ENCODE measurements at places on chromosomes 1 and 21.

DNA sequence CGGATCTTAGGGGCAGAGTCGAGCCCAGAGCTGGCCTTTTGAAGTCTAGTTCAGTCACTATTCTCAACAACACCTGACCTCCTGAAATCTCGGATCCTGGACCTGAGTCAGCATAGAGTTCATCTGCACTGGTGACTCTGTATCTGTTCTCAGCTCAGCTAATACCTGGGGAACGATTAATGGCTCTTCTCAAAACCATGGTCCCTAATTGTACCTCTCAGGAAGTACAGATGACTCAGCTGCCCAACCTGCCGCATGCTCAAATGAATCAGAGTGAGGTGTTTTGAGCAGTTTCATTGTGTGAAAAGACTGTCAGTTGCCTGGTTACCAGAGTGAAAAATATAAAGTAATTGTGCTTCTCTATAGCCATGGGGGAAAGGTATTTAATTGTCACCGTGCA lies 89.2 kb downstream of the SLC35F3 start:
- DNase-seq, result no peak

DNA sequence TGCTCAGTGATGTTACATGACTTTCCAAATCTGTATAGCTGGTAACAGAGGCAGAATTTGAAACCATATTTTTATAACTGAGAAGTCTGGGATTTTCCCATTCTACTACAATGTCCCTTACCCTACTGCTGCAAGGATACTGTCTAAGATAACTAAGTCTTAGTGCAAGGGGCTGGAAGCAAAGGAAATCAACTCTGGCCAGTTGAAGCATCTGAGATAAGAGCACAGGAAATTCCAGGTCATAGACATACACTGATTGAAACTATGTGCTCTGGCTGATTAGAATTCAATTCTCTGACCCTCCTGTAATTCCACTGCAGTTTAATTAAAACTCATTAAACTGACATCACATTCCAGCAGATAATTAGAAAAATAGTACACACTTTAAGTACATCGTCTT lies 267.7 kb upstream of the C1orf87 start:
- DNase-seq, result no peak

GRCh38 chr1:61498342-61498741 lies 226.6 kb downstream of the TM2D1 start:
- DNase-seq, result no peak

GRCh38 chr1:155941845-155942531 lies 550 bp downstream of the RXFP4 start:
- DNase-seq, result no peak

DNA sequence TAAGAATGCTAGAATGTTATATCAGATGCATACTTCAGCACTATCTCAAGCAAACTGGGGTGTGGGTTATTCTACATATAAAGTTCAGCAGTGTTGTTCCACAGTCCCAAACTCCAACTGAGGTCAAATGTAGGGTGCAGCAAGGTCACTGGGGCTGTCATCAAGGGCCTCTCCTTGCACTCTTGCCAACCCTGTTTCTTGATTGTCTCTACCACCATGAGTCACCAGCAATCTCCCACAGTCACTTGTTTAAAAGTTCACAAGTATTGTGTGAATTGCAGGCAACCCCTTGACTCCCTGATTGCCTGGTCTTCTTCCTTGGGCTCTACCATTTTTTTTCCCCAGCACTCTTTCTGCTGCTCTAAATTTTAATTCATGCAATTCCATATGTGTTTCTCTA lies 10.6 kb downstream of the METTL18 start:
- no peak for DNase-seq

DNA sequence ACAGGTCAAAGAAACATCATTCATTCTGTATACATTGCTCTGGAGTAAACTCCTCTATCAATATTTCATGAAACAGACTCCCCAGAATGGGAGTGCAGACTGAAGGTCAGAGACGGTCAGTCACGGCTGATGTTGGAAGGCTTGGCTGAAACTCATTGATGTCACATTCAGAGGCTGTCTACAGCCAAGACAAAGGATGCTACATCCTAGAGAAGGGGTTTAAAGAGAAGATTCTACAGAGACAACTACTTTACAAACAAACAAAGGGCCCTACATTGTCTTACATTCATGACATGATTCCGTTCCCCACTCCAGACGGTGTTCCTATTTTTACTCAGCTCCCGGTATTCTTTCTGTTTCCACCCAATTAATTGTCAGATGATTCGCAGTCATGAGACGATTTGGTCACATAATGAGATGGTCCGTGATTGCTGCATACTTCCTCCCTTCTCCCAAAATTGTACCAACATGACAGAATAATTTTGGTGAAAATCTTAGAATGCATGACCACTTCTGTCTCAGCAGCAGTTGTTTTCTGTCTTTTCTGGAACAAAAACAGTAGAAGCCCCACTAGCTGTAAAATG lies 73.8 kb upstream of the VAV3 start:
- DNase-seq, result no peak

- no peak for DNase-seq
Observed at GRCh38 chr1:183212870-183213269, 26.8 kb downstream of the LAMC2 start.

DNA sequence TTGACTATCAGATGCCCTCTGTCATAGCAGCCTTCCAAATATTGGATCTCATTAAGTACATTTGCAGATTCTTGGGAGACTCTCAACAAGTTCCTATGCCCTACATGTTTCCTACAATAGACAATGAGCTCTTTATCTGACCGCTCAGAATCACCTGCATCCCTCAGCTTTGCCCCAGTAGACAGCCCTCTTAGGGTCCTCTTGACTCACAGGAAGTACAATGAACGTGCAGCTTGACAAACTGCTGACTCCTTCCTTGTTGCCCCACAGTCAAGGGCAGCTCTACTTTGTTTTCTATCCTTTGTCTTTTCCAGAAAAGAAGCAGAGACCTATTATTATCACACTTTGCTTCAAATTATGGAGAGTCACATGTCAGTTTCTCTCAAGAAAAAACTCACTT lies 27.6 kb downstream of the SLC44A5 start:
- no peak for DNase-seq

GRCh38 chr1:60470246-60470645 lies 396.7 kb upstream of the C1orf87 start:
- DNase-seq, result no peak

DNA sequence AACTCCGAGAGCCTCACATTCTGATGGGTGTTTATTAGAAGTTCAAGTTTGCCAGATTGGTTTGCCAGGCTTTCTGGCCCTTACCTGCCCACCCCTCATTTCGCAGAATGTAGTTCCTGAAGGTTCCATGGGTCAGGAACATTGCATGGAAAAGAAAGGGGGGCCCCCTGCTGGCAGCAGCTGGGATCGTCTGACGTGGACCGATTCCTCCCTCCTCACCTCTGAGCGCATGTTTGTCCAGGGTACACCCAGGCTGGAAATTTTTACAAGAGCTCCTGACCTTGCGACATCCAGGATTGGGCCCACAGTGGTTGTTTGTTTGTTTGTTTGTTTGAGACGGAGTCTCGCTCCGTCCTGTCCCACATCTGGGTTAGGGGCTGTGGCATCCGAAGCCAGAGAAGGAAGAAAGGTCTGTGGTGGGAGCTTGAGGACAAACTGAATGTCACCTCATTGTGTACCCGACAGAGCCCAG lies 126.0 kb upstream of the TMEM51 start:
- DNase-seq, result no peak
